ENCODE measurements at places on chromosomes 2 and 18. TPM values are rescaled to one million over a fixed set of nuclear protein-coding genes. Genes with fewer than 3 reads are reported as not detected.

Gene CPO
- total RNA-seq, result 0.66 TPM

Gene TMEM198
- 1.9 TPM for total RNA-seq

Gene ATG4B
- total RNA-seq, result 64.2 TPM

Gene ZNF521
- 30.2 TPM for total RNA-seq

Gene FIGN
- 13.9 TPM for total RNA-seq

Gene GPR75
- 4.9 TPM for total RNA-seq

Gene STEAP3
- total RNA-seq, result 11.2 TPM

Gene PSMA8
- total RNA-seq, result not detected

Gene FMNL2
- total RNA-seq, result 36.1 TPM

Gene PLA2R1
- total RNA-seq, result 27.9 TPM

Gene AMER3
- not detected for total RNA-seq

Data from breast epithelium (tissue), 4 donors.